Tibial nerve (tissue), 4 donors: ENCODE measurements at places on chromosomes 6 and 20. TPM values are rescaled to one million over a fixed set of nuclear protein-coding genes. Genes with fewer than 3 reads are reported as not detected.
A peak's percentile ranks its signal among the peaks of the same experiment; 100 is the strongest.

CDH22 gene
- 0.20 TPM for total RNA-seq

IMPG1 gene
- not detected for total RNA-seq

- no peaks in the 10 kb centered on the region for H3K4me1 ChIP-seq
- no peak overlapping the region for H3K27ac ChIP-seq
- H3K4me3 ChIP-seq: no peak overlapping the region
- no peak for DNase-seq
- H3K36me3 ChIP-seq: no peaks in the 10 kb centered on the region
These were observed 5.4 kb downstream of the PPDPF start for GRCh38 chr20:63525971-63526370.

DNA sequence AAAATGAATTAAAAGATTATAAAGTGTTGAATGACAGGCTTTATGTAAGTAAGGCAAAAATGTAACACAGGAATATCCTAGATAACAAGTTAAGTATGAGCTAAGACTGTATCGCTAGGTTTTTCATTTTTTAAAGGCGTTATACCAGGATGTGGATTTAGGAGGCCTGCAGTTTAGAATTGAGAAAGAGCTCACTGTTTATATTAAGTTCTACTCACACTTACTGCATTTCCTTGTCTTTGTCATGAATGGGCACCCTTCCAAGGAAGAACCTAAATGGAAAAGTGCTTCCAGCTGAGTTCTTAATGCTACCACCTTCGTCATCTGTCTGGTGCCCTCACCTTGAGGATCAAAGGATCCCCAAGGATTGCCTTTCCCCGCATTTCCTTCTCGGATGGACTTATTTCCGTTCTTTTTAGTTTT, 148.7 kb downstream of the SOX4 start:
- H3K27ac ChIP-seq: no peak overlapping the region
- H3K4me1 ChIP-seq: no peaks in the 10 kb centered on the region
- H3K36me3 ChIP-seq: no peaks in the 10 kb centered on the region

- no peaks in the 10 kb centered on the region for H3K27me3 ChIP-seq
- no peaks in the 10 kb centered on the region for H3K36me3 ChIP-seq
- DNase-seq: no peak
- H3K4me1 ChIP-seq: no peaks in the 10 kb centered on the region
- H3K4me3 ChIP-seq: no peak overlapping the region
These were observed 82.2 kb downstream of the AGPAT4 start for GRCh38 chr6:161191671-161192070.

MACROD2 gene
- 4.0 TPM for total RNA-seq

GRCh38 chr6:2732503-2733089, 18.1 kb downstream of the MYLK4 start:
- peak overlapping the region; percentile 71 for H3K27ac ChIP-seq
- no peak overlapping the region for H3K4me3 ChIP-seq
- no peaks in the 10 kb centered on the region for H3K36me3 ChIP-seq
- H3K27me3 ChIP-seq: no peaks in the 10 kb centered on the region

DNA sequence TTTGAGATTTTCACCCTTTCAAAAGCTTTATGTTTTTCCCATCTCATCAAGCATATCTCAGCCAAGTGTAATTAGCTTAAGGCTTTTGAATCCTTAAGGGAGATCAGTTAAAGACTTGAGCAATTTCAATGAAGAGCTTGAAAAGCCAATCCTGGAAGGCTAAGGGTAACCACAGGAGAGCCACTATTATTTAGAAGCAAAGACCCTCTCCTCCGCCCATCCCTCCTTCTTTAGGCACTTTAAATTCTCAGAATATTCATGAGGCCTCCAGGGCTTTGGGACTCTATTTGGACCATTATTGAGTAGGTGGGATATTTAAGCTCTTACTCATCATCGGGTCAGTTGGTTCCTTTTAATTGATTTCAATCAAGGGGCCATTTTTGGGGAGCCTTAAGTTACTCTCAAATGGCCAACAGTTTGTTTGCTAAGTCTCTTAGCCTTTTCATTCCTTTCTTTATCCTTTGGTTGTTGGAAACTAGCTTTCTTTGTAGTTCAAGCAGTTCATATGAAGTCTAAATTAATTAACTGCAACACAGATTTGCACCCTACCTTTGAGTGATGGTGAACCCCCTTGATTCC, 567.2 kb downstream of the KIF16B start:
- no peak overlapping the region for H3K4me3 ChIP-seq
- H3K27ac ChIP-seq: no peak overlapping the region
- H3K4me1 ChIP-seq: no peaks in the 10 kb centered on the region
- no peak for DNase-seq
- no peaks in the 10 kb centered on the region for H3K27me3 ChIP-seq

DNA sequence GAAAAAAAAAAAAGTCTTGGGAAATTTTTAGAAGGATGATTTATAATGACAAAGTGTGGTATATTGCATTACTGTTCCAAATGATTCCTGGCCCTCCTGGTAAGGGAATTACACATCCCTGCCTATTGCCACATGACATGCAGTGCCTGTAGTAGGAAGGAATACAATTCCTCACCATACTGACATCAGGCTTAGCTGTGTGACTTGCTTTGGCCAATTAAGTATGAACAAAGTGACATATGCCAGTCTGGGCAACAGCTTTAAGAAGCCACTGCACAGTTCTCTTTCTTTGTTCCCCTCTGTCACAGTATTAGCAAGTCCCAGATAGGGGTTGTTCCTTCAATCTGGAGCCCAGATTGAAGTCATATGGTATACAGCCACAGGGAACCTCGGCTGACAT, 100.5 kb downstream of the KIF13A start:
- DNase-seq: no peak
- H3K4me3 ChIP-seq: no peak overlapping the region
- no peaks in the 10 kb centered on the region for H3K4me1 ChIP-seq

GRIK2 gene
- total RNA-seq: 5.4 TPM

GRCh38 chr6:14858808-14859207, 387.1 kb upstream of the JARID2 start:
- no peaks in the 10 kb centered on the region for H3K36me3 ChIP-seq
- no peaks in the 10 kb centered on the region for H3K4me1 ChIP-seq
- no peak overlapping the region for H3K4me3 ChIP-seq
- no peaks in the 10 kb centered on the region for H3K27me3 ChIP-seq
- H3K27ac ChIP-seq: no peak overlapping the region

DNA sequence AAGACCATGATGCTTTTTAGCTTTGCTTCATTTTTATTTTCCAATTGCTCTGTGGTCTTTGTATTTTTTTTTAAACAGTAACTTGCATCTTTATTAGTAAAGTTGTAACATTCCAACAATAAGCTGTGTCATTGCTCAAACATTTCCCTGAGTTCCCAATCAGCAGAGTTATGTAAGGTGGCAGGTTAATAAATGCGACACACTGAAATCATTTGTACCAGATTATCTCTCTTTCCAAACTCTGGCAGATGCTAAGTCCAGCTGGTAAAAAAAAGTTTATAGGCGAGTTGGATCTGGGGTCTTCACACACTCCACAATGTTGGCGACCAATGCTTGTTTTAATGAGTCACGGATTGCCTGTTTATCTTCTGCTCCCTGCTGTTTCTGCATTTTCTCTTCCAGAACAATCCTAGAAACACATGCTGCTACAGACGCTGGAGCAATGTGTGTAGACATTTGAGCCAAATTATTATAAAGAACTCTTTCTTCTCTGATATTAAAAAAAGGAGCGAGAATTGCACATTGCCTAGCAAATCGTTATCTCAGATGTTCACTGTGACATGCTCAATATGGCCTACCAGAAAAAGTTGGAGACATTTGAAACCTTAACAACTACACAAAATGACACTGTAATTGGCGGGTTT, 113.6 kb upstream of the IFNGR1 start:
- peaks cover 20% of the 10 kb centered on the region for H3K4me1 ChIP-seq
- DNase-seq: no peak
- H3K36me3 ChIP-seq: no peaks in the 10 kb centered on the region
- no peak overlapping the region for H3K27ac ChIP-seq

GRCh38 chr6:155023717-155024116, 28.6 kb downstream of the TIAM2 start:
- H3K4me3 ChIP-seq: no peak overlapping the region
- no peak for DNase-seq
- H3K27ac ChIP-seq: no peak overlapping the region
- no peaks in the 10 kb centered on the region for H3K36me3 ChIP-seq
- no peaks in the 10 kb centered on the region for H3K4me1 ChIP-seq
- H3K27me3 ChIP-seq: no peaks in the 10 kb centered on the region

- H3K4me3 ChIP-seq: no peak overlapping the region
- H3K36me3 ChIP-seq: no peaks in the 10 kb centered on the region
- no peaks in the 10 kb centered on the region for H3K27me3 ChIP-seq
- H3K4me1 ChIP-seq: no peaks in the 10 kb centered on the region
These were observed 509.7 kb upstream of the MARCKS start for GRCh38 chr6:113347436-113347835.

DNA sequence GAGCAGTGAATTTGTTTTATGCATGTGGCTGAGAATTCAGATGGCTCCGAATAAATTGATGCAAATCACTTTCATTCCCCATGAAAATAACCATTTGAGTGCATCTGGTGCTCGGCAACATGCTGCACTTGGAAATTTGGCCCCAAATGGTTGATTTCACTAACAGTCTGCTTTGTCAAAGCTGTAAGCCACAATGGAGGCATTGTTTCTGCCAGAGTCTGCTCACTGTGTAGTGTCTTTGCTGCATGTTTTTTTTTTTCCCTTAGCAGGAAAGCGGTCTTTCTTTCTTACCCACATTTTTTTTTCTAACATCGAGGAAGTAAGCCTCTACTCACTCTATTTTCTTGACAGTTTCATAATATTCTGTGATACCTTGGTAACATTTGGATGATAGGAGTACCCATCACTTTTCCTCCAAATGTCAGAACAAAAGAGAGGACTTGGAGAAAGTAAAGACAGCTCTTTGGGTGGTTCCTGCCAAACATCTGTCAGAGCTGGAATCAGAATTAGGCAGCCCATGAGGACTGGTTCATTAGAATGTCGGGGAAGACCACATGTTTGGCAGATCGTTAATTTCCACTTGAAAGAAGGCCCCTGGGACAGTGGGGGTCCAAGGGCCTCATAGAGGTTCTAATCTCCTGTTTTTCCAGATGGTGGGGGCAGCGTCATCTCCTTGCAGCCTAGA, 149.5 kb downstream of the DOK5 start:
- no peaks in the 10 kb centered on the region for H3K27me3 ChIP-seq
- DNase-seq: no peak
- H3K4me1 ChIP-seq: peaks cover 4% of the 10 kb centered on the region
- no peak overlapping the region for H3K4me3 ChIP-seq

DNA sequence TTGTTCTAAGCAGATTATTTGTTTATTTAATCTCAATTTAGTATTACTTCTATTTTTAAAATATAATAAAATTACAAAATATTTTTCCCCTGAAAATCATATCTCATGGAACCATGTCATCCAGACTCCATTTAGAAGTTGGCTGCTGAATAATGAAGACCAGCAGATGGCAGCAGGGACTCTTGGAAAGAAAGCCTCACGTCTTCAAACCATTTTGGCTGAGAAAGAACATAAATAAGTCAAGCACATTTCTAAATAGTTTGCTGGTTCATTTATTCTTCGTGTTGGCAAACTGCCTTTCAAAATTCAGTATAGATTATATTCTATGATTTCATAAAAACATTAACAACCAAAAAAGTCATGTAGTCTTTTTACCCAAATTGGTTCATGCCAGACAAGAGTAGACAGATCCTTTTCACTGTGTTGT, 71.7 kb downstream of the RCAN2 start:
- H3K4me3 ChIP-seq: no peak overlapping the region
- DNase-seq: peak; percentile 93
- no peaks in the 10 kb centered on the region for H3K27me3 ChIP-seq
- peaks cover 4% of the 10 kb centered on the region for H3K4me1 ChIP-seq
- H3K36me3 ChIP-seq: no peaks in the 10 kb centered on the region

FAM217A gene
- total RNA-seq: not detected

- DNase-seq: no peak
- peak overlapping the region; percentile 79 for H3K27ac ChIP-seq
- no peaks in the 10 kb centered on the region for H3K27me3 ChIP-seq
- H3K36me3 ChIP-seq: no peaks in the 10 kb centered on the region
- H3K4me3 ChIP-seq: peak overlapping the region; percentile 64
These were observed 25.3 kb downstream of the RIPOR2 start for GRCh38 chr6:24910331-24910960.

DNA sequence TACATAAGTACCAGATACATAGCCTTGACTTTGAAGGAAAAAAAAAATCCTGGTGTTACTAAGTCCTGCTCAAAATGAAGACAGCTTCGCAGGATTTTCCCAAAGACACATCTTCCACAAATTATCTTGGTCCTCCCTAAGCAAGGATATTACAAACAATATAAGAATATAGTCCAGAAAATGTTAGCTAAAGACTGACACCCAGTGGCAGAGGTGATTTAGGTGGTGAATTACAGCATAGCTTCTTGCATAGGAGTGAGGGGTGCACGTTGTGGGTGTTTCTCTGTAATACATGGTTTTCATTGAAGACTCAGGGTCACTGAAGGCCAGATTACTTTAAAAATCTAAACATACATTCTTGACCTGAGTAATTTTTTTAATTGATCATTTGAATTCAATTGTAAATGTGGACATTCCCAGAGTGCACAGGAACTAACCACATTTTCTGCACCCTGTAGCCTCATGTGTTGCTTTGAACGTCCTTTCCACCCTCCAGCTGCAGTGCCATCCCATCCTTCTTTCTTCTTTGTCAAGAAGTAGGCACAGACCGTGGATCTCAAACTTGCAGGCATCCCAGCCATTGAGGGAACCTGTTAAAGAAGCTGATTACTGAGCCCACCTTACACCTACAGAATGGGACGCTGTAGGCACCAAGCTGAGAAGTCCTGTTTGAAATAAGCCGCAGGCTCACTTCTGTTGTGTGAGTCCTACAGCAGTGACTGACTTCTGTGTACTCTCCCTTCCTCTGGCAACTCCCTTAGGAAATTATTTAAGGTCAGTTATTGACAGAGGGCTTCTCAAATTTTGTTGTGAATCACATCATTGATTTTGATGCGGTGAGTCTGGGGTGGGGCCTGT, 102.6 kb downstream of the PERP start:
- no peaks in the 10 kb centered on the region for H3K27me3 ChIP-seq
- no peak overlapping the region for H3K4me3 ChIP-seq
- no peaks in the 10 kb centered on the region for H3K4me1 ChIP-seq
- H3K36me3 ChIP-seq: no peaks in the 10 kb centered on the region
- no peak for DNase-seq

DNA sequence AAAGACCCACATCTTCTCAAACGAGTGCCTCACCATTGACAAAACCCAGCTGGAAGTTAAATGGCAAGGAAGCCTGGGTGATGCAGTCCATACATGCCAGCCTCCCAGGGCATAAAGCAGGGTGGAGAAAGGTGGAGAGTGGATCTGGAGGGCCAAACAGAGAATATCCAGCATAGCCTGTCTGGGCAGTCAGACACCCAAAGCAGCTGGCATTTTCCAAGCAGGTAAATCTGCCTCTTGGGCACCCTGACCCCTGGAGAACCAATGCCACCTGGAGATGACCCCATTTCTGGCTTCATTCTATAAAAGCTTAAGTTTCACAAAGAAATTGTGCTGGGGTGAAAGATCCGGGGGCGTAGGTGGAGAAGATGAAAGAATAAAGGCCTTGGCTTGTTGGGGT, 5.1 kb upstream of the SRPK1 start:
- peaks cover 7% of the 10 kb centered on the region for H3K4me1 ChIP-seq
- no peak for DNase-seq

GRCh38 chr20:52619101-52619500, 353.1 kb upstream of the TSHZ2 start:
- no peak overlapping the region for H3K27ac ChIP-seq
- no peaks in the 10 kb centered on the region for H3K4me1 ChIP-seq
- no peak for DNase-seq
- no peaks in the 10 kb centered on the region for H3K36me3 ChIP-seq
- no peak overlapping the region for H3K4me3 ChIP-seq
